T-helper 2 cell treated with Interferon-gamma antibody and Interleukin-4, amounts not matched to agents 5 μg/mL and 100 μg/mL, for 36 hours (primary cell): ENCODE measurements at places on chromosomes 11 and 22.

DNA sequence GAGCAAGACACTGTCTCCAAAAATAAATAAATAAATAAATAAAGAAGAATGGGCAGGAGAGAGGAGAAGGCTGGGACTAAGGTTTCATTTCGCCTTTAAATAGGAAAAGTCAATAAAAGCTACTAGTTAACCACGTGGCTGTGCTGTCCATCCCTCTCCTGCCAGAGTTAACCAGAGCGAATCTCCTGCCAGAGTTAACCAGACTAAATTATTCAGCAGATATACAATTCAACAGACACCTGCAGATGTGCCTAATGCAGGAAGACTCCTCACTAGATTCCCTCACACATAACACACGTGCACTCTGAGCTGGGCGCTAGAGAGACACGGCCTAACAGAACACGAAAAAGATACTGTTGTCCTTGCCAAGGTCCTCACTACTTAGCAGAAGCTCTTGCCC is 156.1 kb downstream of the IGLL1 start:
- no peak for DNase-seq

DNA sequence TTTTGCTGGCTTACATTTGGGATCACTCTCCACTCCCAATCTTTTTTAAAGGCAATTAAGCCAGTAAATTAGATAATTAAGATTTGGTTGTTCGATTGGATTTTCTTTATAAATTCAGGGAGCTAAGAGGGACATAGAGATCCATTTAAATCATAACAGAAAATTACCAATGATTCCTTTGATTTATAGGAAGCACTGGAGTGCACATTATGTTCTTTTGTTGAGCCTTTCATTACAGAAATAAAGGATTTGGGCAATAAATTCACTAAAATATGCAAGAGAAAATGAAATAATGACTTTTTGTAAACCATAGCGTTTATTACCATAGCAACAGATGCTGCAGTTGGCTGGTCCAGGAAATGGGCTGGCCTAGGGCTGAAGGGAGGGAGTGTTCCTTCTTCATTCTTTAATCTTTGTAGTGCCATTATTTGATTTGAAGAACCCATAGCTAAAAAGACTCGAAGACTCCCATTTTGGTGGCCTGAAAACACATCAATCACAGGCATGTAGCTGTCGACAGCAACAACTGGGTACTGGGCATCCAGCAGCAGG is 73.0 kb downstream of the C2CD3 start:
- DNase-seq = no peak

DNA sequence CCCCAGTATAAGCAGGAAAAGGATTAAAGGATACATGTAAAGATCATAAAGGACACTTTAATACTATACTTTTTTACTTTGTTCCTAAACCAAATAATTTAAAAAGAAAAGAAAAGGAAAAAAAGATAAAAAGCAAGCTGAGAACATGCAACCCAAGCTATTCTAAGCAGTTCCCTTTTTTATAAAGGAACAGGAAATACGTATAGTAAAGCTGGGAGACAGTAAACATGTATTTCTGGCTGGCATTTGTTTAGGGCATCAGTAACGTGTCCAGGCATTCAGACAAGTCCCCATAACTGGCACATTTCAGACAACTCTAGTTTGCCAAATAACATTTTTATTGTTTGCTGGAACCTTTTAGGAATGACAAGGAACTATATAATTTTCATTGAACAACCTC is 24.9 kb downstream of the BCO2 start:
- DNase-seq = no peak

- no peak for DNase-seq
These were observed 151.7 kb downstream of the ADAMTS15 start for GRCh38 chr11:130600139-130600538.

GRCh38 chr11:107660066-107660465 is 51.8 kb downstream of the SLN start:
- DNase-seq = no peak

GRCh38 chr22:40922484-40923303 is 28.5 kb upstream of the RBX1 start:
- no peak for DNase-seq
